Hematopoietic multipotent progenitor cell treated with erythropoietin and hydrocortisone succinate and interleukin-3 and kit ligand, for 6 days (in vitro differentiated cells): ENCODE measurements at places on chromosomes 1 and 21.

GRCh38 chr1:37438869-37439343 is 35.5 kb upstream of the ZC3H12A start:
- DNase-seq: no peak

GRCh38 chr1:59136541-59137275 is 160.2 kb upstream of the FGGY start:
- no peak for DNase-seq

- no peak for DNase-seq
Observed at GRCh38 chr1:227776331-227776771, 39.1 kb upstream of the PRSS38 start.

- no peak for DNase-seq
Observed at GRCh38 chr1:38860454-38860795, 853 bp upstream of the RRAGC start.

DNA sequence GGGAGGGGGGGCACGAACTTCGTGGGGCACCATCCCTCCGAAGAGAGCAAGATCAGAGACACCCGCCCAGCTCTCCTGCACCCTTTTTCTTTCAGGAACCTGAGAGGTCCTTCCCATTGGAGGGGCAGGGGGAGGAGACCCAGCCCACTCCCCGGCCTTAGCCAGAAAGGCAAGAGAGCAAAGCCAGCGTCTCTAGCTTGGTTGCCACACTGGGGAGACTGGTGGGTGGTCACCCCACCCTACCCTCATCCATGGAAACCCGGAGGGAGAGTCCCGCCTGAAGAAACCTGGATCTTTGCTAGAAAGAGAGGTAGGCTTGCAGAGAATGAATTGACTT is 246 bp downstream of the ATP2B4 start:
- no peak for DNase-seq

GRCh38 chr1:167573035-167573434 is 19.5 kb upstream of the CREG1 start:
- DNase-seq: no peak

GRCh38 chr21:26461500-26461899 is 111.6 kb downstream of the CYYR1 start:
- DNase-seq: no peak

- peak; percentile 51 for DNase-seq
Observed at GRCh38 chr1:172431204-172431603, 10.7 kb downstream of the C1orf105 start.

- DNase-seq: no peak
Observed at GRCh38 chr1:162950187-162950586, 89.2 kb upstream of the CCDC190 start.

DNA sequence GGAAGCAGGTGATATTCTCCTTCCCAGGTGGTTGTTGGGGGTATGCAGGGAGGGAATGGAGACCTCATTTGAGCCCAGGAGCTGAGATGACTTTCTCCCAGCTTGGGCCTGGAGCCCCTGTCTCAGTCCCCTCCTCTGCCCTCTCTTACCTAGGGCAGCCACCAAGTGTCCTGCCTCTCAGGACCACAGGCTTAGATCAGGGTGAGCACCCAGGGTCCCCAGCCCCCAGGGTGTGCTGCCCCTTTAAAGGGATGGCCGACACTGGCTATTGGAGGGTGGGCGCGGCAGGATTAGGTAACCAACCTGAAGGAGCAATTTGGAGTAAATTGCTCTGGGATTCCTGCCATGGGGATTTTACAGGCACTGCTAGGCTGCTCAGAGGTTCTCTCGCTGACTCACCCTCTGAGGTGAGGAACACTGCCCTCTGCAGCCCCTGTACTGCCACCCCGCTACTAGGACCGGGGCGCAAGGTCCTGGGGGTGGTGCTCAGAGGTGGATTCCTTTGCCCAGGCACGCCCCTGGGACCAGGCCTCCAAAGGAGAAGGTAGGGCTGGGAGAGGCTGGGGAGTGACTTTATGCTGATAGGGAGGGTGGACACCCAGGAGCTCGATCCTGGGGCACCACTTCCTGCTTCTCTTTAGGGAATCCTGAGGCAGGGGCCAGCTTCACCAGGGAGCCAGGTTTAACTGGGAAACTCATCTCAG is 1.5 kb downstream of the RPS6KA1 start:
- DNase-seq: peak; percentile 85

DNA sequence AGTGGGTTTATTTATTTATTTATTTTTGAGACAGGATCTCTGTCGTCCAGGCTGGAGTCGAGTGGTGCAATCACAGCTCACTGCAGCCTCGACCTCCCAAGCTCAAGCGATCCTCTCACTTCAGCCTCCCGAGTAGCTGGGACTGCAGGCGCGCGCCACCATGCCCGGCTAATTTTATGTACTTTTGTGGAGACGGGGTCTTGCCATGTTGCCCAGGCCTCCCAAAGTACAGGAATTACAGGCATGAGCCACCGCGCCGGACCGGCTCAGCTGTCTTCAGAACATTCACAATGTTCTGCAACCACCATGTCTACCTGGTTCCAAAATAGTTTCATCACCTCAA is 406 bp upstream of the DNAJC8 start:
- DNase-seq: no peak

DNA sequence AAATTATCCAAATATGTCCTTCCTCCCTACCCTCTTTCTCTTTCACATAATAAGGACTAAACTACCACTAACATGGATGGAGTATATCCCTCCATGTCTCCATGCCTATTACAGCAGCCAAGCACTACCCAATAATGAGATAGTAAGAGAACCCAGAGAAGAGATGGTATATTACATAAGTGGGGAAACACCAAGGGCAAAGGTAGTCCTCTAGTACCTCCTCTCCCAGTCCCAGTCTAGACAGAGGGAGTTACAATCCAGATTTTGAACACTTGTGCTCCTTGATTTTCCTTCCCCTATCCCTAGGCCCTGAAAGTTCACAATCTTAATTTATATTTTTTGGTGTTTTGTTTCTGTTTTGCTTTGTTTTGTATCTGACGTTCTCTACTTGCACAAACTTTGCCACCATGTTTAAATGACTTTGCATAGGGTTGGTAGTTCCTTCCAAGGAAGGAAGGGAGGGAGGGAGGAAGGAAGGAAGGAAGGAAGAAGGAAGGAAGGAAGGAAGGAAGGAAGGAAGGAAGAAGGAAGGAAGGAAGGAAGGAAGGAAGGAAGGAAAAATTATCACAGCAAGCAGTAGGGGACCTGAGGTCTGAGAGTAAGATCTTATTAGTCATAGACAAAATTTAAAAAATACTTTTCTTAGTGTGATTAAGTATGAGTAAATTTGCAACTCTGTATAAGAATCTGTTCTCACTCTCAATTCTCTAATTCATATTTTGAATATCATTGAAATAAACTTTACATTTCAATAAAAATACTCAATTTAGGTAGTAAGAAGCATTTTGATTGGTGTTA is 521.9 kb downstream of the PTPRC start:
- DNase-seq: no peak

DNA sequence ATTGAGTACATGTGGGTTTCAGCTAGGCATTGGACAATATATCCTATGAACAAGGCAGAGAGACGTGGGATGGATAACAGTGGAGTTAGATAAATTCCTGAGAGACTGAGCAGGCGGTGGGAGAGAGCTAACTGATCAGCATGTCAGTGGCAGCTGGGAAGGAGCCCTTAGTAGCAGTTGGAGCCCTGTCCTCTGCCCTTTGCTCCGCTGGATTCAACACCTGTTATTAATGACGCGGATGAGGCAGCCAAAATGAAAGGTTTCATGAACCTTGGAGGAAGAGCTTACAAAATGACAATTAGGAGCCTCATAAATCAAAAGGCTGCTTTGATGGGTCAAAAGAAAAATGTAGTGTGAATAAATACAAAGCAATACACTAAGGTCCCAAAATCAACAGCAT is 16.1 kb downstream of the UBIAD1 start:
- DNase-seq: no peak

GRCh38 chr1:150385537-150386445 is 21.8 kb downstream of the RPRD2 start:
- no peak for DNase-seq

GRCh38 chr1:175192111-175192629 is 406 bp downstream of the KIAA0040 start:
- DNase-seq: peak; percentile 59

DNA sequence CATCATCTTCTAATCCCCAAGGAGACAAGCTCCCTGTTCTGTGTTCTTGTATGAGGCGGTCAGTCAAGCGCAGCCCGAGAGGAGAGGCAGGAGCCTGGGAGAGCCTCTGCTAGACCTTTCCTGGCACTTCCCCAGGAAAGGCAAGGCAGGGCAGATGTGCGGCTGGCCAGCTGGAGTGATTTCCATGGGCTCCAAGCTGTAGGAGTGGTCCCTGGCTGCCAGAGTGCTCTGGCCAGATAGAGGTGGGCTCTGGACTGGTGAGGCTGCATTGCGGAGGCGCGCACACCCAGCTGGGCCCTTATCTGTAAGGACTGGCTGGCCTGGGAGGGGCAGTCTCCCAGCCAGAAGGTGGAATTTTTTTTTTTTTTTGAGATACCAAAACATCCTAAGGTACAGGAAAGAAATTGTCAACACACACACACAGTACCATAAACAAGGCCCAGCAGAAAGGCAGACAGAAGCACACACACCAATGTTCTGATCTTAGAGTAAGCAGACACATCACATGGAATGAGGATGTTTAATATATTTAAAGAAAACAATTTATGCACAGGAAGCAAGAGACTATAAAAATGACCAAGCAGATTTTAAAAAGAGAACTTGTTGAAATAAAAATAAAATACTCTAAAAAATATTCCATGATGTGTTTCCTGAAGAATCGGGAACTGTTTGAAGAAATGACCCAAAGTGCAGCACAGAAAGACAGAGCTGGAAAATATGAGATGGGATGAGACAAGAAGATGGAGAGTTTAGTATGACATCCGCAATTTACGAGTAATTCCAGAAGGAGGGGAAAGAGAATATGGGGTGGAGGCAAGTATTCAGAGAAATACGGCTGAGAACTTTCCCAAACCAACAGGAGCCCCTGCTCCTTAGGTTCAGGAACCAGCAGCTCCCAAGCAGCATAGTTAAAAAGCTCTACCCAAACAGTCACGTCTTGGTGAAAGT is 13.4 kb downstream of the IBA57 start:
- DNase-seq: peak; percentile 93

GRCh38 chr21:30233228-30234020 is 17.5 kb upstream of the CLDN8 start:
- no peak for DNase-seq

DNA sequence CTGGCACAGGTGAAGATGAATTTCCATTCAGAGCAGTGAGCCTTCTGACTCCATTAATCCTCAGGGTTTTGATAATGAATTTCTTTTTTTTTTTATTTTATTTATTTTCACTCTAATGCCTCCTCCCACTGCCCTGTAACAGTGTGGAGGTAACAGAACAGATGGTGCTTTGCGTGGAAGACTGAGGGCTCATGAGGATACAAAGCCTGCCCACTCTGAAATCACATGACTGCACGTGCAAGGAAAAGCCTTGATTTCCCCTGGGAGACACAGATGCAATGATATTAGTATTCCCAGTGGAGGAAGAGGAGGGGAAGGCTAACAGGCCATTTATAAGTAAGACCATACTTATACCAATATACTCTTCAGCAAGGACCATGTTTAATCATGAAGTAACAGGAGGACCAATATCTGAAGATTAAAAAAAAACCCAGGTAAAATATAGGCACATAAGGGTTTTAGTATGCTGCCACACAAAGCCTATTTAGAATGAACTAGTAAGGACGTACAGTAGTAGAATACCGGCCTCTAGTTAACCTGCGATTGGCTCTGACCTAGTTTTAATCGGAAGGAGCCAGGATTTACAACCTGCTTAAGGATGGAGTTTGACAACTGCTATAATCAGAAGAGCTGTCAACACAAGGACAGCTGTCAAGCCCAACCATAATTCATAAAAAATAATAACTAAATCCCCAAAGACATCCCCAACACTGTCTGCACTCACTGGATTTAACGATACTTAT is 69.6 kb downstream of the LHX4 start:
- DNase-seq: no peak

GRCh38 chr1:65395887-65396612 is 24.4 kb upstream of the LEPR start:
- no peak for DNase-seq

- DNase-seq: peak; percentile 90
Observed at GRCh38 chr1:32939655-32940371, 24.8 kb downstream of the RNF19B start.

DNA sequence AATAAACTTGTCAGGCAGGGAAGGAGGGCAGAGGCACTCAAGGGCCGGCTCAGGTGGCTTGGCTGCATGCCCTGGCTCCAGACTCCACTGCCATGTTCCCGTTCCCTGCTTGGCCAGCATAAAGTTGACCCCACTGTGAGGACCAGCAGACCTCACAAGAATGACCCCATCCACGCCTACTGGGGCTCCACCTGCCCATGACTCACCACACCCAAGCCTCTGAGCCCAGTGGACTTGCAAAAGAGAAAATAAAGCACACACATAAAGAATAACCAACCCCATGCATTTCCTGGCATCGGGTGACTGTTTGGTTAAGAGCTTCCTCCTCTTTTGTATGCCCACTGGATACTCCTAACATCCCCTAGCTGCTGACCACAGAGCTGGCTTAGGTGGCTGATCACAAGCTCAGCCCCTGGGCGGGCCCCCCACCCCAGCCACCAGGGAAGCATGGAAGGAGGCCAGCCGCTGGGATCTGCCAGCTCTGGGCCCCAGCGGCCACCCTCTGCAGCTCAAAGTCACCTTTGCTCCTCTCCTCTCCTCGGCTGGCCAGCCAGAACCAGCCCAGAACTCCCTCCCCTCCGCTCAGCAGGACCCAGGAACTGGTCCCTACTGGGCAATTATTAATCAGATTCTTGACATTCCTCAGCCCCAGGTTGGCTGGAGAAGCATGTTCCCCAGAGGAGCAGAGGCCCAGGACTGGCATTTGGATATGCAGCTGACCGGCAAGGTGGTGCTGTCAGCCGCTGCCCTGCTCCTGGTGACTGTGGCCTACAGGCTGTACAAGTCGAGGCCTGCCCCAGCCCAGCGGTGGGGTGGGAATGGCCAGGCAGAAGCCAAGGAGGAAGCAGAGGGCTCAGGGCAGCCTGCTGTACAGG is at the start of gene KLHDC7A:
Gene KLHDC7A (plus strand): TSS at position 616 of the 875 bp plus-strand sequence. CDS start 52 bp downstream, at position 668.
- DNase-seq: no peak

DNA sequence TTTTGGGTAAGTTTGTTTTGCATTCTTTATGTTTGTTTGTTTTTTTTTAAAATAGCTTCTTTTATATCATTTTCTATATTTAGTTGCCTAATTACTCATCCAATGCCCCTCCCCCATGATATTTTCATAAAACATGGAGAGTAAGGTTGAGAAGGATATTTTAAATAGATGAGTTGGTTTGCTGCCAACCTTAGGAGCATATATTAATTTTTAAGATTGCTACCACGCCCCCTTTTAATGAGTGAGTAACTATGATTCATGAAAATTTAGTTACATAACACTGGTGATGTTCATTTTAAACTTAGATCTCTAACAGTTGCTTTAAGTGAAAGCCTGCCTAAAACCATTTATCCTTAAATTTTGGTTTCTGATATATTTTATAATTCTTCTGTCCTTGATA is 18.7 kb downstream of the TMEM50A start:
- DNase-seq: peak; percentile 16
